Astrocyte of the cerebellum (primary cell): ENCODE measurements at places on chromosomes 5 and 9.

- DNase-seq: no peak
Measured at GRCh38 chr9:126125992-126126409, 200.6 kb upstream of the MVB12B start.

DNA sequence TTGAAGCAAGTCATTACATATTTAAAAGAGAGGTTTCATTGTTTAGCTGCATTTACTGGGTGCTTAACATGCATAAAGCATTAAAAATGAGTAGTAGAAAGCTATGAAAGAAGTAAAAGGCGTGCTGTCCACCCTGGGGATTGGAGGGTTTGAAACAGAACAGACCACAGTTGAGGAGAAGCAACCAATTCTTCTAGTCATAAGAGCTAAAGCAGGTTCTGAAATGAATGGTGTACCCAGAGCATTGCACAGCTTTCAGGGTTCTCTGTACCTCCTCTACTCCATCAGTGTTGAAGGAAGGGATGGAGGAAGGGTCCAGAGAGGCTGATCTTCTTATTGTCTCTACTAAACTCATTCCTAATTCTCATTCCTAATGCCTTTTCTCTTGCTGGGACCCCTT is 68.9 kb downstream of the SH3RF2 start:
- DNase-seq: no peak

DNA sequence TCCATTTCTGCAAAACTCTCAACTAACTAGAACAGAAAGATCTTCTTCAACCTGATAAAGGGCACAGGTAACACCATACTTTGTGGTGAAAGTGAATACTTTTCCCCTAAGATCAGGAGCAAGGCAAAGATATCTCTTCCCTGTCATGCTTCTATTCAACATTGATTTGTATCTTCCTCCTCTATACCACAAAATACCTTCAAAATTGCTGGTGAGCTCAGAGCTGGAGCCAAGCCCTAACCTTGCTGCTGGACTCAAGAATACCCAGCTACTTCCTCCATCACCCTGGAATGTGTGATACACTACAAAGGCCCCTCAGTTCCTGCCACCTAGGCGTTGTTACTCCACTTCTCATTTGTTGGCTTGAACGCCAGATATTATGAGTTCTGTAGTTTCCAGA is 499.0 kb downstream of the ACTL7B start:
- no peak for DNase-seq

DNA sequence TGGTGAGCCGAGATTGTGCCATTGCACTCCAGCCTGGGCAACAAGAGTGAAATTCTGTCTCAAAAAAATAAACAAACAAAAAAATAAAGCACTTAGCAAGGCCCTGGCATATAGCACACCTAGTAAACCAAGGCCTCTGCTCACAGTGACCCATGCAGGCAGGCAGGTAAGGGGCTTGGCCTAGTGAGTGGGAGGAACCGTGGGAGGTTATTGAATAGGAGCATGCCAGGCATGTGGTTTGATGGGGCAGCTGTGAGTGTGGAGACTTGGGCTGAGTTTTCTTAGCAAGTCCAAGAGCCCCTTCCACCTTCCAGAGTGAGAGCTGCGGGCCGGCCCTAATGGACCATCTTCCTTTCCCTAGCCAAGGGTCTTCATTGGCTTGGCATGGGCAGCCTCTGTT is 4.5 kb upstream of the NDST1 start:
- no peak for DNase-seq

- no peak for DNase-seq
Measured at GRCh38 chr5:173622183-173623047, 6.0 kb upstream of the BOD1 start.

- DNase-seq: no peak
Measured at GRCh38 chr5:108905805-108906204, 158.1 kb downstream of the FER start.

- no peak for DNase-seq
Measured at GRCh38 chr5:142671266-142671665, 14.6 kb downstream of the FGF1 start.
